ENCODE measurements at places on chromosomes 3 and 15.

DNA sequence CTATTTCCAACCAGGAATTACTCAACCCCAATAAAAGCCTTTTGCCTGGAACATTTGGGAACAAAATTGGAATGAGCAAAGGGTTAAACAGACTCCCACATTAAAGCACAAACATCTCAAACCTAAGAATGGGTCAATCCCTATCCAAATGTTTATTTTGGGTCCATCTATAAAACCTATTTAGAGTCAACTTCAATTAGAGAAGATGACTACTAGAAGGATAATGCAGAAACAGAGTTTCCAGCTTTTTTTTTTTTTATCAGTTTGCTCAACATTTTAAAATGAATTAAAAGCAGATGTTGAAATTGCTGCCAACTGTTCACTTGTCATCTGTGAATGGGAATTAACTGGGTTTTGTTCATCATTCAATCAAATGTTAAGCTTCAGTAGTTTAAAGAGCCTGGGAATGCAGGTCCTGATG lies 4.1 kb upstream of the TBC1D23 start:
- no peak for DNase-seq

DNA sequence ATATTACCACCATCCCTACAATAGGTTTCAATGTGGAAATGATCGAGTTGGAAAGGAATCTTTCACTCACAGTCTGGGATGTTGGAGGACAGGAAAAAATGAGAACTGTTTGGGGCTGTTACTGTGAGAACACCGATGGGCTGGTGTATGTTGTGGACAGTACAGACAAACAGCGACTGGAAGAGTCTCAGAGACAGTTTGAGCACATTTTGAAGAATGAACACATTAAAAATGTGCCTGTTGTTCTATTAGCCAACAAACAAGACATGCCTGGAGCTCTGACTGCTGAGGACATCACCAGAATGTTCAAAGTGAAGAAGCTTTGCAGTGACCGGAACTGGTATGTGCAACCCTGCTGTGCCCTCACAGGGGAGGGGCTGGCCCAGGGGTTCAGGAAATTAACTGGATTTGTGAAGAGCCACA lies 510 bp downstream of the ARL14 start:
- DNase-seq: no peak

GRCh38 chr3:159928071-159928491 lies 60.6 kb upstream of the IL12A start:
- no peak for DNase-seq

DNA sequence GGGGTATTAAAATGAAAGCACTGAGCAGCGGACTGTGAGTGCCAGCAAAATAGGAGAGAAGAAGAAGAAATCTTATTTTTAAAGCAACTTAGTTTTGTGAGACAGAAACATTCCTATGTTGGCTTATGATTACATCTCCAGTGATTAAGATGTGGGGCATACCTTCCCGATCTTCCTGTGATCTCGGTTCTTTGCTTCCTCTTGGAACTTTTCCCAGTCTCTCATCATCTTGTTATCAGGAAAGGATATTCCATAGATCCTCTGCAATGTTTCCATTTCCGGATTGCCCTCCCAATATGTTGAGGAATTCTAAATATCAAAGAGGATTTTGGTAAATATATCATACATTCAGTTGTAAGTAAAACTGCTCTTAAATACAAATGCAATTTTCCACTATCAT lies 22.2 kb downstream of the TARS3 start:
- no peak for DNase-seq

- DNase-seq: no peak
Observed at GRCh38 chr15:40329804-40330203, 6.3 kb downstream of the INAFM2 start.

GRCh38 chr3:171497468-171497867 lies 37.3 kb upstream of the TNIK start:
- no peak for DNase-seq

- no peak for DNase-seq
Observed at GRCh38 chr15:68641376-68641775, 62.6 kb downstream of the CORO2B start.

- no peak for DNase-seq
Observed at GRCh38 chr15:74891469-74891868, 1.6 kb downstream of the MPI start.

- no peak for DNase-seq
Observed at GRCh38 chr15:99148851-99149276, 44.0 kb downstream of the SYNM start.

GRCh38 chr15:38714309-38715072 lies 149.9 kb upstream of the RASGRP1 start:
- no peak for DNase-seq

DNA sequence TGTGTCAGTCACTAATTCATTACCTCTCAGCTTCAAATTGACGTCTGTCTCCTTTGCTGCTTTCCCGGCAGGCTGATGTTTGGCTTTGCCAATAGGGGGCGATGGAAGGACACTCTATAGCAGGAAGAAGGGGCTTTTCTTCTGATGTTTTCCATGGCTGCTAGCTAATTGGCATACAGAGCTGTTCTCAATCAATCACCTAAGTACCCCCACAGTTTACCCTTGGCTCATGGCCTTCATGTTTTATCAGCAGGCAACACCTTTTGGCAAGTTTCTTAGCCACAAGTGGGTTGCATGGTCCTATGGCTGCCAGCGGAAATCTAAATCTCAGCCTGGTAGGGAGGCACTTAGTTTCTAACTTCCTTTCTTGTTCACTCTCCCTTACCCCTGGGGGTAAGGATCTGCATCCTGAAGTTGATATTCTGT lies 45.0 kb downstream of the ESYT3 start:
- DNase-seq: no peak

GRCh38 chr3:168933614-168934013 lies 729.9 kb downstream of the MECOM start:
- no peak for DNase-seq

DNA sequence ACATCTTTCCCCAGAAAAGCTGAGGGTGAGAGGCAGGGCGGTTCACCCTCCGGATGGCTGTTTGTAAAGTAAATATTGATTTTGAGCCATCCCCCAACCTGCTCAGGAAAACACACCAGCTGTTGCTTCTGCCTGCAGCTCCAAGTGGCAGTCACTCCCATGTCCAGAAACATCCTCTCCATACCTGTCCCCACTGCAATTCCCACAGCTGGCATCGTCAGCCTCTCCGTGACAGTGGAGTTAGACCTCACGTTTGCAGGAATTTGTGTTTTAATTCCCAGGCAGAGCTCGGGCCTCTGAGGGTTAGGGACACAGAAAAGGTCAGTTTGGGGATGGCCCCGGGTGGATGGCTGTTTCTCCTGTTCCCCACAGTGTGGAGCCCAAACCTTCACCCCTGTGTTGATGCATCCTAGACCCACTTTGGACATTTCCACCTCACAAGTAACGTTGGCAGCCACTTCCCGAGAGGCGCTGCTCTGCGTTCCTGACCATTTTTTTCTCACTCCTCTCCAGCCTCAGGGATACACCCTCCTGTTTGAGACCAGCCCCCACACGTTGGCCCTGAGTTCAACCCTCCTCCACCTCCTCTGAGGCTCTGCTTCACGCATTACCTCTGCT lies 11.8 kb upstream of the FAM174B start:
- DNase-seq: no peak

DNA sequence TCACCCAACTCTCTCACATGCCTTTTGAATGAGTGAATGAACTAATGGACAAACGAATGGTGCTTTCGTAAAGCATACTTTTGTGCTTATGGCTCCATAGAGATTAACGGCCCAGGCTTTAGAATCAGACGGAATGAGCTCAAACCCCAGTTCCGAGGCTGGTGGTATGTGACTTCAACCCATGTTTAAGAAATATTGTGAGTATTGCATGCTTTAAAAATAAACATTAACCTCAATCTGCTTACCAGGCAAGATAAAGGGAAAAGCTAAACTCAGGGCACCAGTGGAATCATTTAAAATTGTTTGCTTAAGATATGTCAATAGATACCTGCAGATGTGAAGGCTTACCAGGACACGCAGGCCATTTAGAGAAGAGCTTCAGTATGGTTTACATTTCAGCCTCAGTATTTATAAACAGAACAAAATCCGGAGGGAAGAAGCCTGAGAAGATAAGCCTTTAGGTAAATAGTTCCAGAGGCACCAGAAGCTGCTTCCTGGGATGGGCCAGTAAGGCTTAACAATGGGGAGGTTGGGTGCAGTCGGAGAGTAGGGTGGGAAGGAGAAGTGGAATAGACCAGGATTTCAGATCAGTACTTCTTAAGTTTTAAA lies 186.4 kb downstream of the ADAMTS9 start:
- DNase-seq: no peak

GRCh38 chr3:22886439-22887068 lies 316.6 kb upstream of the UBE2E2 start:
- DNase-seq: no peak

GRCh38 chr15:100433304-100433703 lies 91.5 kb upstream of the ADAMTS17 start:
- DNase-seq: no peak

- no peak for DNase-seq
Observed at GRCh38 chr3:122312826-122313225, 12.2 kb upstream of the CSTA start.

DNA sequence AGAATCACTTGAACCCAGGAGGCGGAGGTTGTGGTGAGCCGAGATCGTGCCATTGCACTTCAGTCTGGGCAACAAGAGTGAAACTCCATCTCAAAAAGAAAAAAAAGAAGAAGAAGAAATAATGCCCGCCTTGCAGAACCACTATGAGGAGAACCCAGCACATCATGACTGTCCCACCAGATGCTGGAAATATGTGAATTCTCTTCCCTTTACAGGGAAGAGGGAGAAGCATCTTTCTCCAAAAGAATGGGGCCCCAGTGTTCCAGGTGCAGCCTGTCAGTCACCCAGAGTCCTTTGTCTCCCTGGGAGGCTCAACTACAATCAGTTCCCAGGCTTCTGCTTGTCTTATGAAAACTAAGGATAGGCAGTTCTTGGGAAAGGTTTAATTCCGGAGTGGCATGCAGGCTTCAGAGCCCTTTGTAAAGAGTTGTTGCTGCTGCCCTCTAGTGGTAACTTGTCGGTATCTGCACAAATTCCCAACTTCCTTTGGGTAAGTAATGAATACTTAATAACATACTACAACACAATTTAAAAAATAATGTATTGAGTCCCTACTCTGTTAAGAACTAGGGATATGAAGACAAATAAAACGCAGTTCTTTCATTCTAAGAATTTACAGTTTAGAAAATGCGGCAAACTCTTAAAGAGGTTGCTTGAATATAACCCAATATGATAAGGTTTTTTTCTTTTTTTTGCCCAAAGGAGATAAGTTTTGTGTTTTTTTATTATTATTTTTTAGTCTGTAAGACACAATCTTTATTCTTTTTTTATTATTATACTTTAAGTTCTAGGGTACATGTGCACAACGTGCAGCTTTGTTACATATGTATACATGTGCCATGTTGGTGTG lies 18.6 kb upstream of the TICRR start:
- no peak for DNase-seq

GRCh38 chr3:186930641-186931531 lies 560 bp downstream of the ST6GAL1 start:
- peak; percentile 26 for DNase-seq

GRCh38 chr3:47984075-47984728 lies 32.0 kb downstream of the MAP4 start:
- no peak for DNase-seq

DNA sequence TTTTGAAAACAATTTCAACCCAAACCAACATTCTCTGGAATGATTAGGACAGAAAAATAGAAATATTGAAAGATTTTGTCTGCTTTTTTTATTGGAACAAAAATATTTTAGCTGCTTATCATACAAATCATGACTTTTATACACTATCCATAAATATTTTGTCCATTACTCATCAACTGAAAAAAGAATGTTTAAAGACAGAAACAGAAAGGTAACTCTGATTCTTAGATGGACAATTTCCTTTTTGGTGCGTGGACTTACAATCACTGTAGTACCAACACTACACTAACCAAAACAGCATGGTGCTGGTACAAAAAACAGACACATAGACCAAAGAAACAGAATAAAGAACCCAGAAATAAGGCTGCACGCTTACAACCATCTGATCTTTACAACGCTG lies 582.8 kb upstream of the CCDC54 start:
- no peak for DNase-seq

DNA sequence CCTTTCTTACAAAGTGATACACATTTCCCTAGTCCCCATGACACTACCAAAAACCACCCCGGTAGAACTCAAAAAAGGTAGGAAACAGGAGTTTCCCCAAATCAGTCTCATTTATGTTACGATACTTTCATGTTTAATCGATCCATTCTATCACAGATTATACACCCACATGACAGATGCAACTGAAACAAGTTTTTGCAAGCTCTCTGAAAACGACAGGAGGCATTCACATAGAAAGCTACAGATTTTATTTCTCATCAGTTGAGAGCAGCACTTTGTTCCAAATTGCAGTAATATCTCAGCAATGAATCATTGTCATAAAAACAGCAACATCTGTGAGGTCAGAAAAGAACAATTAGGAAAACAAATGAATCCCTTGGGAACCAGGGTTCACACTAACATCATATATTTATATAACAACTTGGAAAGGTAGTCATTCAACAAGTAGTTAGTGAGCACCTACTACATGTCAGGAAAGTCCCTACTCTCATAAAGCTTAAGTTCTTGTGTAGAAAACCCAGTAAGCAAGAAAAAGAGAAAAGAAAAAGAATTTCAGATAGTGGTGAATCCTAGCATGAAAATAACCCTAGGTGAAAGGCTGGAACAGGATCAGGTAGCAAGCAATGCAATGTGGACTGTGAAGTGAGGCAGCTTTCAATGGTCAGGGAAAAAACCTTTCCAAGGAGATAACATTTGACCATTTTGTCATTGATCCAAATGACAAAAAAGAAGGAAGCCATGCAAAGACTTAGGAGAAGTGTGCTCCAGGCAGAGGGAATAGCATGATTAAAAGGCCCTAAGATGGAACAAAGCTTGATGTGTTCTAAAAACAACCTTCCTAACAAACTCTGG lies 8.3 kb downstream of the PLD1 start:
- no peak for DNase-seq

DNA sequence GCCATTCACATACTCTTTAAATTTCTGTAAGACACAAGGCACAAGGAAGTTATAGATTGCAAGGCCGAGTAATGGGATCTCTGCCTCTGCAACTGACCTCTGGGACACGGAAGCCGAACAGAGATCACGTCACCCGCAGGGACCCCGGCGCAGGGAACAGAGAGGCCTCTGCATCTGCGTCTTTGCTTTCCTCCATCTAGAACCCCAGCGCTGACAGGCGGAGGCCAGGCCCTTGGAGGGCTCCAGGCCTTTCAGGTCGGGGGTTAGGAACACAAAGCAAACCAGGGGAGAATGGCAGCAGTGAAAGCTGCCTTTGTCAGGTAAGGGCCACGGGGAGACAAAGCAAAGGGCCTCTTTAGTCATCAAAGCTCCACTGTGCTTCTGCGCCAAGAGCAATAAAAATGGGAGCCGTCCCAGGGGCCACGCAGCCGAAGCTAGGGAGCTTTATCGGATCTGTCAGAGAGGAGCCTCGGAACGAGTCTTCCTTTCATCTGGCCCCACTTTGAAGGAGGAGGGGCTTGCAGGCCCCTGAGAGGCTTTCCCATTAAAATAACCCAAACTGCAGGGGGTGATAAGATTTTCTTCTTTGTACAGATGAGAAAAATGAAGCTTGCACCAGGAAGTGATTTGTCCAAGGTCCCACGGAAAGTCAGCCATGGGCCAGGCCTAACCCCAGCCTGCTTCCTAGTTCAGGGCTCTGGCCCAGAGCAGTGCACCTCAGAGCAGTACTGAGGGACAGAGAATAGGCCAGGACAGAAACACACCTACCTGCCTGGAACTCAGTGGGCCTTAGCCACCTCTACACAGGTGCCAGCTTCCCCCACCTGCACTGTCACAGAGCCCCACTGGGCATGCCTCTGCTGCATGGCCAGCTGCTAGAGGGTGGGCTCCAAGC lies 84.4 kb upstream of the RAD18 start:
- no peak for DNase-seq
